ENCODE measurements at places on chromosomes 13 and 19.

GRCh38 chr19:30871979-30872378 lies 477.3 kb downstream of the TSHZ3 start:
- no peak for DNase-seq

GRCh38 chr19:16373532-16373931 lies 48.9 kb downstream of the KLF2 start:
- no peak for DNase-seq

DNA sequence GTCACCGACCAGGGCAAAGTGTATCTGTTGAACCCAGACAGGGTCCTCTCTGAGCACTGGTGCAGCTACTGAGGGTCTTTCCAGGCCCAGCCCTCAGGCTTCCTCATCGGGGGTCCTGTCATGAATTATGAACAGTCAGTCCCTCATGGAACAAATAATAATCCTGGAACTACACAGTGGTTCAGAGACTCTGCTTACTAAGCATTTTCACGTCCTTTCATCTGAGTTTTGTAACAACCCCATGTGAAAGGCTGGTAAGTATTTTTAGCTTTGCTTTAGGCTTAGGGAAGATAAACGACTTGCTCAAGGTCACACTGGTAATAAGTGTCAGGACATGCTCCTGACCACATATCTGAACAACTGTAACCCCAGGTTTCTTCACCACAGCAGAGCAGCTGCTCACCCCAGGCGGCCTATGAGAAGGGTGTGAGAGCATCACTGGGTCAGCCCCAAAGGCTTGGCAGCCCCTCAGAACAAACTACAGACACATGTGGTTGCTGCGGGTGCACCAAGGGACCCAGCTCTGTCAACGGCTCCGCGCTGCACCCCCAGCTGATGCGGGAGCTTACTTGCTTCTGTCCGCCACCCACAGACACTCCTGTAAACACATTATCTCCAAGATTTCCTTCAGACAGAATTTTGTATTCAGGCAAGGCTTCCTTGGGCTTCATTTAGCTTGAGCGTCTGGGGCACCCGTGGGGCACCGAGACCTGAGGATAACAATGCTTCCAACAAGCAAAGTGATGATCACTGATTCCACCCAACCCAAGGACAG lies 19.4 kb upstream of the GSX1 start:
- DNase-seq = no peak

DNA sequence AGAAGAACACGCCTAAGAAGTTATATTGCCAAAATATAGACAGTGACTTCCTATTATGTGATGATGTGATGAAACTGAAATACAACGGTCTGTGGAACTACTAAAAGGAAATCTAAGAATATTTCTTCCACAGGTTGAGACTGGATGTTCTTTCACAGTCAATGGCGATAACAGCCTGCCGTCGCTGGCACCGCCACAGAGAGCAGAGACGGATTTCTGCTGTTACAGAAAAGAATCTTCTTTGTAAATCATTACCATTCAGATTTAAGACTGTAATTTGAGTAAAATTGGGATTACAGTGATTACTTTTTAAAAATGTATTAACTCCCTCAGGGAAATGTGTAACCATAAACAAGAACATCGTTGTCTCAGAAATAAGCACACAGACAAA lies 100.8 kb downstream of the TUBGCP3 start:
- DNase-seq = no peak

DNA sequence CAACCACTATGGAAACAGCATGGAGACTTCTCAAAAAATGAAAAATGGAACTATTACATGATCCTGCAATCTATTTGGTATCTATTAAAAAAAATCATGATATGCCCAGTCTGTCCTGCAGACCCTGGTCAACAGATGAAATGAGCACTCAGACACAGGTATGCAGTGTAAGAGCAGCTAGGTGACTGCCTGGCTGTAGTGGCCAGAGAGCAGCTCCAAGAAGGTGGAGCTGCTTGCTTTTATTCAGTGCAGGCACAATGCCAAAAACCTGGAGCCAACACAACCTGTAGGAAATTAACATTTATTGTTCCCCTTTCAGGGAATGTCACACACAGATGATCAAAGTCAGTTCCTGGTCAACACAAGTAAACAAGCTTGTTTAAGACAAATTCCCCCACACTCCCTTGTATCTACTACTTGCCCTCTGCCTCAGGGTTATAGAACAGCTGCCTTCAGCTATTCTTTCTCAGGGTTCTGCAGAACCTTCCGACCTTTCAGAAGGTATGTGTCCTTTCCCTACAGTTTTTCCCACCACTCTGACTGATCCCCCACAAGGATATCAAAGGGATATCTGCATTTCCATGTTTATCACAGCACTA lies 933.7 kb upstream of the SLITRK5 start:
- DNase-seq = no peak

DNA sequence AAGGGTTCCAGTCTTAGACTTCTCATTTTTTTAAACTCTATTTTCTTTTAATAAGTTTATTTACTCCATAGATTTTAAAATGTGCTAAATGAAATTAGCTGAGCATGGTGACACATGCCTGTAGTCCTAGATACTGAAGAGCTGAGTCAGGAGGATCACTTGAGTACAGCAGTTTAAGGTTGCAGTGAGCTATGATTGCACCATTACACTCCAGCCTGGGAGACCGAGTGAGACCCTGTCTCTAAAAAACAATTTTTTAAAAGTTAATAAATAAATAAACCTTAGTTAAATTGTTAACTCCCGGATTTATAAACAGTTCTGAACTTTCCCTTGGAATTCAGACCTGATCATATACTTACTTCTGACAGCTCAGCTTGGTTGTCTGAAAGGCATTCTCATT lies 32.5 kb downstream of the PCDH20 start:
- DNase-seq = no peak

GRCh38 chr13:76730220-76730619 lies 156.0 kb downstream of the KCTD12 start:
- DNase-seq = no peak

- no peak for DNase-seq
These were observed 44.4 kb upstream of the NPAS1 start for GRCh38 chr19:46975011-46975924.

GRCh38 chr13:34942732-34943435 lies 814 bp downstream of the NBEA start:
- peak; percentile 41 for DNase-seq
